ENCODE measurements at places on chromosomes 1 and 21.
A peak's percentile ranks its signal among the peaks of the same experiment; 100 is the strongest.

DNA sequence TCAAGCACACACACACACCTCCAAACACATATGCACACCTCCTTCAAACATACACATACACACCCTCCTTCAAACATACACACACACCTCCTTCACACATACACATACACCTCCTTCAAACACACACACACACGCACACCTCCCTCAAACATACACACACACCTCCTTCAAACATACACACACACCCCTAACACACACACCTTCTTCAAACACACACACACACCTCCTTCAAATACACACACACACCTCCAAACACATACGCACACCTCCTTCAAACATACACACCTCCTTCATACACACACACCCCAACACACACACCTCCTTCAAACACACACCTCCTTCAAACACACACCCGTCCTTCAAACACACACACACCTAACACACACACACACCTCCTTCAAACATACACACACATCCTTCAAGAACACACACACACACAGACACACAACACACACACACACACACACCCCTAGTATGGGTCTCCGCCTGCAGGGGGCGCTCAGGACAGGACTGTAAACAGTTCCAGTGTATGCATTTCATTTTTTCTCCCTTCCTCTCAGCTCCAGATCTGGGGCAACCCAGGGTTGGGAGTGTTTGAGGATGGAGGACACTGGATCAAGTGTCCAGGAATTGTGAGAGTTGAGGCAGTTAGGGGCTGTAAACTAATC, 12.1 kb downstream of the LGR6 start:
- DNase-seq = no peak

GRCh38 chr21:39575775-39576174, 37.0 kb upstream of the B3GALT5 start:
- no peak for DNase-seq

- no peak for DNase-seq
Observed at GRCh38 chr1:84398175-84399155, at the start of gene DNASE2B. Gene DNASE2B, plus strand, starts transcription at chr1:84398484. Its CDS starts 81 bp downstream, at chr1:84398565.

DNA sequence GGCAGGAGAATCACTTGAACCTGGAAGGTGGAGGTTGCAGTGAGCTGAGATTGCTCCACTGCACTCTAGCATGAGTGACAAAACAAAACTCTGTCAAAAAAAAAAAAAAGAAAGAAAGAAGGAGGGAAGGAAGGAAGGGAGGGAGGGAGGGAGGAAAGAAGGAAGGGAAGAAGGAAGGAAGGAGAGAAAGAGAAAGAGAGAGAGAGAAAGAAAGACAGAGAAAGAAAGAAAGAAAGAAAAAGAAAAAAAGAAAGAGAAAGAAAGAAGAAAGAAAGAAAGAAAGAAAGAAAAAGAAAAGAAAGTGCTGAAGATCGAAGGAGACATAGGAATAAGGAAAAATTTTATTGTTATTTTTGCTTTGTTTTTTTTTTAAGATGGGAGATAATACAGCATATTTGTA, 166.7 kb downstream of the SLC44A5 start:
- no peak for DNase-seq

GRCh38 chr1:165424454-165425216, 20.3 kb downstream of the RXRG start:
- DNase-seq = peak; percentile 76

GRCh38 chr1:147156642-147157041, 15.6 kb downstream of the PRKAB2 start:
- DNase-seq = no peak

All from bone marrow (tissue), 2 donors.